ENCODE measurements at places on chromosomes 7 and 10. TPM values are rescaled to one million over a fixed set of nuclear protein-coding genes. Genes with fewer than 3 reads are reported as not detected.

TMEM184A gene
- 0.73 TPM for total RNA-seq

- no peak for DNase-seq
Measured at GRCh38 chr10:35083242-35083641, 6.9 kb downstream of the CUL2 start.

GRCh38 chr10:87503401-87503800, 1.3 kb upstream of the MINPP1 start:
- DNase-seq, result no peak

DNA sequence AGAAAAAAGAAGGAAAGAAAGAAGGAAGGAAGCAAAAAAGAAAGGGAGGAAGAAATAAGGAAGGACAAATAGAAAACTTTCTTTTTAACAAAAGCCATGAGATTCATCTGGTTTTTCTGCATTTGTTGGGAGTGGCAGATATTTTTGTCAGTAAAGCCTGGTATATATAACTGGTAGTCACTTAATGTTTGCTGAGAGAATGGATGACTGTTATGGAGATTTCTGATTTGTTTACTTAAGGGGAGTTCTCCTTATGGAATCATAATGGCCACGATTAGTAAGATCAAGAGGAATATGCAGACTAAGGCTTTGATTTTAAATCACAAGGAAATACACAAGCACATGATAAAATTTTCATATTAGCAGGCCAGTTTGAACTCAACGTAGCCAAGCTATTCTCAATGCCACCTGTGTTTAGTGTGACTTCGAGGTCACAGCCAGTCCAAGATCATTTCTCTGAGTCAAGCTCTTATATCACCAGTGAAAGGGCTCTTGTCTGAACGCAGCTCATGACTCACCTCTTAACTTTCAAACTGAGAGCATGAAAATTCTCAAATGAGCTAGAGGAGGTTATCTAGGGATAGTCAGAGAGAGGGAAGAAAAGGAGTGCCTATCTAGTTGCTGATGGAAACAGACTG, 445.1 kb upstream of the ZMIZ1 start:
- DNase-seq, result peak; percentile 13

Measured in activated naive CD4-positive, alpha-beta T cell treated with anti-CD3 and anti-CD28 coated beads, Interleukin-2, amount 50 U/mL, for 72 hours (primary cell).